ENCODE measurements at places on chromosomes 1 and 21.

DNA sequence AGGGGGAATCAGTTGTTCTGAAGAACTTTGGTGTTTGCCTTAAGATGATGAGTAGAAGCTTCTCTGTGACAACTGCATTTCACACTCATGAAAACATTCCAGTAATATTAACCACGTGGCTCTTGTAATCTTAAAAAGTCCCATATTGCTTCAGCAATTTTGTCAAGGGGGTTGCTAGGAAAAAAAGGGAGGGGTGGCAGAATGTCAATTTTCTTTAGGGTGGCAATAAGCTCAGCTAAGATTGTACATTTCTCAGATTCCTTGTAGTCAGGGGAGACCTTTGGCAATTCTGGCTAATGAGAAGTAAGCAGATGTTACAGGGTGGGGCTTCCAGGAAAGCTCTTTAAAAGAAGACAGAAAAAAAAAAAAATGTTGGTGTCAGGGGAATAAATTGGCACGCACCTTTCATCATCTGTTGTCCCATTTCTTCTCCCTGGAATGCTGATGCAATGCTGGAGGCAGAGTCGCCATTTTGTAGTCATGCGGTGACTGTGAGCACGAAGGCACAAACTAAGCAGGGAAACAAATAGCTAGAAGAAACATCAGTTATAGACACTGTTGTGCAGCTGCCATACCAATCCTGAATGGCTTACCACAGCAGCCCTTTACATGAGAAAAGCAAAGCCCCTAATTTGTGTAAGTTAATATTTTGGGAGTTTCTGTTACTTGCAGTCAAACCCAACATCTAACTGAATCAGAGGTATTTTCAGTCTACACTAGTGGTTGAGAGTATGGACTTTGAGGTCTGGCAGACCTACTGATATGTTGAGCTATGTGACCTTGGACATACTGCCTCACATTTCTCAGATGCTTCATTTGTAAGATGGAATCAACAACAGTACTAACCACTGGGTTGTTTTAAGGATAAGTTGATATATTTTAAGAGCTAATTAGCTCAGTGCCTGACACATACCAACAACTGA is 56.1 kb upstream of the MRPS6 start:
- DNase-seq = no peak

DNA sequence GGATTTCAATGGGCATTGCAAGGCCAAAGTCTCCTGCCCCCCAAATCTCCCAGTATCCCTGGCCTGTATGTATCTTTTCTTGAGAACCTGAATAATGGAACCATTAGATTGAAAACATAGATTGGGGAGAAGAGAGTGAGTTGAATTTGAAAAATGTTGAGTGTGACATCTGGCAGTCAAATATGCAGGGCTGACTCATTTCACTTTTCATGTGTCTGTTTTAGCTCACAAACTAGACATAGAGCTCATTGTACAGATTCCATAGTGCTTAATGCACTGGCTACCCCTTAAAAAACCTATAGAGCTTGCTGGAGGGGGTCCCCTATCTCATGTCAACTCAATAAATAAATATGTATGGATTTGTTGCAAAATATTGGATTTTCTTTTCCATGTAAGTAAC is 30.8 kb downstream of the DDR2 start:
- DNase-seq = no peak

DNA sequence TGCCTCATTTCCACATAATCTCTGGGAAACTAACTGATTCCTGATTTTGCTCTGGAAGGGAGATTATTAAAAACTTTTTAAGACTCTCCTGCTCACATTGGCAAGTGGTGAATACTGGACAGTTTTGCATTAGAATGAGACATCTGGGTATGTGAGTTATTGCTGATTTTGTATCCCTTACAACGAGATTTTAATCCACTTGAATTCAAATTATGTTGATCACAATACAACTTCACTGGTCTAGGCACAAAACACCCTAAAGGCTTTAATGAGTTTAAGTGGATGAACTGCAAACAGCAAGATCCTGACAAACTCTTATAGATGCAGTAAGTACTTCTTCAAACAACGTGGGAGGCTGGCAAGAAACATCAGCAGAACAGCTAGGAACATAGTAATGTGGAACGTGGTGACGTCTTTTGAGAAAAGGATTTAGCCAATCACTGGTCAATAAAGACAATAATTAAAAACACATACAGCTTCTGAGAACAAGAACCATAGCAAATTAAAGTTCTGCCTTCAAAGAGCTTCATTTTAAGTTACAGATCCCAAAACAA is 10.2 kb upstream of the LYPLAL1 start:
- DNase-seq = no peak

DNA sequence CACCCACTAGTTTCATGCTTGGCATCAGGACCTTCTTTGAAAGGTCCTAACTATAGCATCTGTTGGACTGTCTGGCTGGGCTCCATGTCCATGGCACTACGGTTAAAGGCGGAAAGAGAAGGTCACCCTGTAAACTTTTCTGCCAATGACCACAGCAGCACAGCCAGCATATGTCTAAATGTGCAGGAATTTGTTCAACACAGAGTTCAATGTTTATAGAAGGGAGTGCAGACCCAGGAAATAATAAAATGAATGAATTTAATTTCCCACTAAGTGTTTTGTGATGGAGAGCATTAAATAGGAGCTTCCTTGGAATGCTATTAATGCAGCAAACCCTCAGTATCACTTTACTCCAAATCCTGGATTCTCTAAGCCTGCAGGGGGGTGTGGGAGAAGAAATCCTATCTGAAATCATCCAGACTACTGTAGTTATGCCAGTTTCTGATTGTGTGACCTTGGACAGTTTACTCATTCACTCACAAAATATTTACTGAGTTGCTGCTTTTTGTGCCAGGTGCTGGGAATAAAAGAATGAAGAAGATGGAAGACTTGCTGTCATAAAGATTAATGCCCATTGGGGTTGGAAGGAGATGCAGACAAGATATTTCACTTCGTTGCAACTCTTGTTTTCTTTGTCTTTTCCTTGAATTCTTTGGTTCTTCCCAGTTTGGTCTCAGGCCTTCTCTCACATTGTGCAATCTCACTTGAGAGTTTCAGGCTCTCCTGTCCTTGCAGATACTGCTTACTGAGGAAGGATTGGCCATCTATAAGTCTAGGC is 195.0 kb downstream of the ROR1 start:
- DNase-seq = no peak

DNA sequence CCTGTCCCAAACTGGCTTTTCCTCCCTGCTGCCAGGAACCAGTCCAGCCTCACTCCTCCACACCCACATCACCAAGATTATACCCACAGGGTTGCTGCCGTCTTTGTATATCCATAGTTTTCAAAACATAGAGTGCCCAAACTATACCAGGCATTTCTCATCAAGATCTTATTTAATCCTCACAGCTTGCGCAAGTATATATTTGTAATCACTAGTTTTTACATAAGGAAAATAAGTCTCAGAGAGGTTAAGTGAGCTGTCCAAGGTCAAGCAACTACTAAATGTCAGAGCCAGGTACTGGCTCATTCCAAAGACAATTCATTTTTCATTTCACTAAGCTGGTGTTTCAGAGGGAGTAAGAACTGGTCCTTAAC is 34.9 kb upstream of the ZNF362 start:
- DNase-seq = no peak

DNA sequence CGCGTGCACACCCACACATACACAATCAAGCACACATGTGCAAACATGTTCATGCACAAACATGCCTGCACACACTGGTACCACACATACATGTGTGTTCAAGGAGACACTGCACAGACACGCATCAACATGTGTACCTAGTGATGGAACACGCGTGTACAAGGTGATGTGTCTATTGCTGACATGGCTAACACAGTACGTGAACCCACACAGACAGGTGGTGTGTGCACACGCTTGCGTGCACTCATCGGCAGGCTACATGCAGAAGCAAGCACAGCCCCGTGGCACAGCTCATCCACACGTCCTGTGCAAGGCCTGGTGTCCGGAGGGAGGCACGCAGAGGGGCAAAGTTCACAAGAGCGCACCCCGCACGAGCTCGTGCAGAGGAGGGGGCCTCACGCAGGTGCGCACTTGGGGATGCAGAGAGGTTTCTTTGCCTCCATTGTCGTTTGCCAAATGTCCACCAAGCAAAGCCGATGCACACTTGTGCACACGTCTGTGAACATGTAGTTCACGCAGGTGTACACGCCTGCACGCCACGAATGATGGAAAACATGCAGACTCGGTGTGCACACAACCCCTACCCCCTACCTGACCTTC is 969 bp downstream of the ACAP3 start:
- no peak for DNase-seq

DNA sequence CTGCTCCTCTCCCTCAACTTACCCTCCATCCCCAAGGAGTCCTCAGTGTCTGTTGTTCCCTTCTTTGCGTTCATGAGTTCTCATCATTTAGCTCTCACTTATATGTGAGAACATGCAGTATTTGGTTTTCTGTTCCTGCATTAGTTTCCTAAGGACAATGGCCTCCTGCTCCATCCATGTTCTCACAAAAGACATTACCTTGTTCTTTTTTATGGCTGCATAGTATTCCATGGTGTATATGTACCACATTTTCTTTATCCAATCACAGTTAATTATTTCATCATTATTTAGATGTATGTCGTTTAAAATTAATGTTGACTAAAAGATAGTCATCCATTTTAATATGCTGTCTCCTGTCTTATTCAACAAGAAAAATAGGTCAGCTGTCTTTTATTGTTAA is 134.1 kb downstream of the CRB1 start:
- no peak for DNase-seq

DNA sequence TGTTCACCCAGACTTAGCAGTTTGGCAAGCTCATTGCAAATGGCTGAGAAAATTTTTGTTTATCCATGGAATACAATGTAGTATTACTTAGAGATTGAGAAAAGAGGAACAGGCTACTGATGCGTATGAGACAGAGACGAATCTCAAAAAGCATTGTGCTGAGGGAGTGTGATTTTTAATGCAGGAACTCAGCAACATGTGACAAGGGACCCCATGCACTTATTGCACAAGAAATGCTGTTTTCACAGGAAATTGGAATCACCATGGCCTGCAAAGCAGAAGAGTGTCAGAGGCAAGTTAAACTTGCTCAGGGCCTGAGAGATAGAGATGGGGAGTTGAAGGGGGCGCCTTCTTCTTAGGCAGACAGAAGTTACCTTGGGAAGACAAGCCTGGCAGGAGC is 32.6 kb upstream of the TLR5 start:
- no peak for DNase-seq

DNA sequence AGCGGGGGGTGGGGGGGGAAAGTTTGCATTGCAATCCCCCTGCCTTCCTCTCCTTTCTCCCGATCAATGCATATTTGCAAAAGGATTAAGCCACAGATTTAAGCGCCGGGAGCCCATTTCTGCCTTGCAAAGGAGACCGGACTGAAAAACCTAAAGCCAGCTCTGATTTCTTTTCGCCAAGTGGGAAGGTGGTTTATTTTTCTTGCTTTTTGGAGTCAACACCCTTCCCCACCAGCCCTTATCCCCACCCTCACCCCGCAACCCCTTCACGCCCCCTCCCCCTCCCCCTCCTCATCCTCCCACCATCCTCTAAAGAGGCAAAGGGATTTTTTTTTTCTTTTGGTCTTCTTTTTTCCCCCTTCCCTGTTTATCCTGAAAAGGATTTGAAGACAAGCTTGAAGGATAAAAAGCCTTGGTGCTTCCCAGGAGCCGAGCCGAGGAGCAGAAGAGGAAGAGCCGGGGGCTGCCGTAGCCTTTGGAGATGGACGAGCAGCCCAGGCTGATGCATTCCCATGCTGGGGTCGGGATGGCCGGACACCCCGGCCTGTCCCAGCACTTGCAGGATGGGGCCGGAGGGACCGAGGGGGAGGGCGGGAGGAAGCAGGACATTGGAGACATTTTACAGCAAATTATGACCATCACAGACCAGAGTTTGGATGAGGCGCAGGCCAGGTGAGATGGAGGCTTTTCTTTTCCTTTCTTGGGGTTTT is 513 bp downstream of the PBX1 start:
- DNase-seq = peak; percentile 66

DNA sequence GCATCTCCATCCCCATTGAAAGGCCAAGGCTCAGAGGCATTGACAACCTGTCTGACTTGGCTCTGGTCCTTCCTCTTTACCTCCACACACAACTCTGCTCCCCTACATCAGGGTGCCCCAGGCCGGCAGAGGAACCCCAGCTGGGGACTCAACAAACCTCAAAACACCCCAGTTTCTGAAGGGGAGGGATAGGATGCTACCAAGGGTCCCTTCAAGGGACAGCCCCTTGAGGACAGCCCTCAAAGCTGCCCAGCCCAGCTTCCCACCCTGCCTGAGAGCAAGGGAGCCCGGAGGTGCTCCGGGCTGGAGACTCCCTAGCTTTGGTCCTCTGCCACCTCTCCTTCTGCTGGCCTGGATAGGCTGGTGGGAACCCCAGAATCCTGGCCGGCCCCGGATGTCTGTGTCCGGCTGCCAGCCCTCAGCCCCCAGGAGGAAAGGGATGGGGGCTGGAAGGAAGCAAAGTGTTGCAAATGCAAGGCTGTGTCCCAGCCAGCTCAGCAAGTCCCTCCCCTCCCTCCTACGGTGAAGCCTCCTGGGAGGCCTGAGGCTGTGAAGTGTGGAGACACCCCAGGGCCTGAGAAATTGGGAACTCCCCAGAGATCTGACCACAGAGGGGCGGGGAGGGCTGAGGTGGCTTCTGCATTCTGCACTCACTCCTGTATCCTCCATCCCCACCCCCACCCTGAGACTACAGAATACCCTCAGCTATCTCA is 1.1 kb upstream of the MARCKSL1 start:
- no peak for DNase-seq

GRCh38 chr1:21869620-21870121 is 57.6 kb downstream of the LDLRAD2 start:
- no peak for DNase-seq
